ENCODE measurements at places on chromosomes 6 and 20.

DNA sequence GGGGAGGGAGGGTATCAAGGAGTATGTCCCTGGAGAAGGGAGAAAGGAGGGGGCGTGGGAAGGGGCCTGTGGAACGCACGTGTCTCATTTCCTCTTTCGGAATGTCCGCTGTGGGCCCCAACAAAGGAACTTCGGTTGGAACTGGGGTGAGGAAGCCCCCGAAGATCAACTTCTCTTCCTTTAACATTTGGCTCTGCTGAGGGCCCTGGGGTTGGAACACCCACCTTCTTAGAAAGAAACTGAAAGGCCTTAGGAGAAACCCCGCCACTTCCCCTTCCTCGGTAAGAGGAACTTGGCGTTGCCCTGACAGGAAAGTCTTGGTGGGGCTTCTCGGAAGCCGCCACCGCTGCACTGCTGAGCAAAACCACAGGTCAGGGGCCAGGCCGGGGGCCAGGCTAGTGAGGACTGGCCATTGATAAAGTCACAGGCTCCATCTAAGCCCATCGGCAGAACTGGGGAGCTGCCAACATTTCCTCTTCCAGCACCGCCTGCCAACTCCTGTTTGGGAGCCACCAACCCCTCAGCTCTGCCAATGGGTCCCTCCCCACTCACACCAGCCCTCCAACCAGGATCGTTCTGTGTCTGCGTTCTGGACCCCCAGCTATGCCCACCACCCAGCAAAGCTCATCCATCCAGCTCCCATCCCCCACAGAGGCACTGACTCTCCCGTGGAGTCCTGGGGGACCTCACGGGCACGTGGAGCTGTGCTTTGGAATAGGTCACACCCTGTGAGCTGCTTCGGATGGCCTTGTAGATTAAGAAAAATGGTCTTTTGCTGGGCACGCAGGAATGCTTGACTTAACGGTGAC lies 44.8 kb downstream of the FGD2 start:
- no peak for DNase-seq

DNA sequence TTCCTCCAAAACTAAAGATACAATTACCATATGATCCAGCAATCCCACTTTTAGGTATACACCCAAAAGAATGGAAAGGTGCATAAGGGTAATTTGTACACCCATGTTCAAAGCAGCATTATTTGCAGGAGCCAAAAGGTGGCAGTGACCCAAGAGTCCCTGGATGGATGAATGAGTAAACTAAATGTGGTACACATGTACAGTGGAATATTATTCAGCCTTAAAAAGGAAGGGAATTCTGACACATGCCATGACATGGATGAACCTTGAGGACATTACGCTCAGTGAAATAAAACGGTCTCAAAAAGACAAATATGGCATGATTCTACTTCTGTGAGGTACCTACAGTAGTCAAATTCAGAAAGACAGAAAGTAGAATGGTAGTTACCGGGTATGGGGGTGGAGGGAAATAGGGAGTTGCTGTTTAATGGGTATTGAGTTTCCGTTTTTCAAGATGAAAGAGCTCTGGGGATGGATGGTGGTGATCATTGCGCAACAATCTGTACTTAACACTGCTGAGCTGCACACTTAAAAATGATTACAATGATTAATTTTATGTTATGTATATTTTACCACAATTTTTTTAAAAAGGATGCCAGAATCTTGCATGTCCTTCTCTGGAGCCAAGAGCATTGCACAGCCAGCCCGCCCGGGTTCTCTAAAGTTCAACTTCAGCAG lies 518.9 kb upstream of the JARID2 start:
- DNase-seq: no peak

DNA sequence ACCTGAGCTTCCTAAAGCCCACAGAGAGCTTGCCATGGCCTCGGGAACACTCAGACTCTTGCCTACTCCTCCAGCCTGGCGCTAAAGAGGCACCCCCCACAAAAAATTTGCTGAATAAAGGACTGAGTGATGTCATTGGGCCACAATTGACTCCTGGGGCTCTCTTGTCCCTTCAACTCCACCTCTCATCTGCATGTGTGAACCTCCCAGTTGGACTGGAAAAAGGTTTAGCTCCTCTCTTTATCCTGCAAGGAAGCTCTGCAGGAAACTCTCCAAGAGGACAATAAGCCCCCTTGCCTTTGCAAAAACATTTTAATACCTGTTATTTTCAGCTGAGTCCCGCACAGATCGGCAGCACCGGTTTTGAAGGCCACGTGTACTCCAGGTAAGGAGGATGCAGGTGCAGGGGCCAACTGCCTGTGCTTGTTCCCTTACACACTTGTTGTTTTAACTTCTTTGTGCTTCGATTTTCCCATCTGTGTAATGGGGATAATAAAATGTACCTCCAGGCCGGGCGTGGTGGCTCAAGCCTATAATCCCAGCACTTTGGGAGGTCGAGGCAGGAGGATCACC lies 107.3 kb downstream of the TFAP2C start:
- DNase-seq: no peak

DNA sequence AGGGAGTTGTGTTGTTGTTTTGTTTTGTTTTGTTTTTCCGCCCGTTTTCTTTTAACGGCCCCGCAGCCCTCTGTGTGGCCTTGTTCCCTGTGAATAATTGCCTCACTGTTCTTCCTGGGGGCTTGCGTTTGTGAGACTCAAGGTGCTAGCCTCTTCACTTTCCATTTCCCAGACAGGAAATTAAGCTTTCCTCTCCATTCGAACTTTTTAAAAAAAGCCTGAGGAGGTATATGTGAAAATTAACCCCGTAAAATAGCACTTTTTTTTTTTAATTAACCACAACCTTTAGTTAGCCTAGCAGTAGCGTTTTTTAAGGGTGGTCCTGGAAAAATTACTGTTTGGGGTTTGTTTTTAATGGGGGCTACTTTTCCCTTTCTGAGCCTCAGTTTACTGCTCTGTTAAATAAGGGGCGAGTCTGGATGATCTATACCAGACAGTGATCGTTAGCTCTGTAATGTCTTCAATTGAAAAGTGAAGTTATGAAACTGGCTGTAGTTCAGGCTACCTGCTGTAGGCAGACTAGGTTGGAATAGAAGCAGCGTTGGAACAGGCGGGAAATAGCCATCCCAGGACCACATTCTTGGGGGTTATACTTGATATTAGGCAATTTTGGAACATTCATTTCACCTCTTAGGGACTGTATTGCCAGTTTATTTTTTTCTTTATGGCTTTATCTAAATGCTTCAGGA lies 1.7 kb downstream of the STX16 start:
- no peak for DNase-seq

DNA sequence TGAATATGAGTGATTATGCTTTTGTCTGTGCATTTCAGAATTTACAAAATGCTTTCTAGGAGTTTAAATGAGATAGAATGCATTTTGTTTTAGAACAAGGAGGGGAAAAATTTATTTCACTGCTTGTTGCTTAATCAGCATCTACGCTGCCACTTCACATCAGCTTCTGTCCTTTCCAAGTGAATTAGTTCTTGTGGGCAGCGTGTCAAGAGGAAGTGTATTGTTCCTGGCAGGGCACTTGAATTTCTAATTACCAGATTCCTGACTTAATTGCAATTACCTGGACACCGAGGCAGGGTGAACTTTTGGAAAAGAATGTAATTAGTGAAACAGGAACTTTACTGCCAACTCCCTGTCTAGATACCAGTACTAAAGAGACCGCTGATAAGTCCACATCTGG lies 263.5 kb downstream of the TMEM242 start:
- no peak for DNase-seq

DNA sequence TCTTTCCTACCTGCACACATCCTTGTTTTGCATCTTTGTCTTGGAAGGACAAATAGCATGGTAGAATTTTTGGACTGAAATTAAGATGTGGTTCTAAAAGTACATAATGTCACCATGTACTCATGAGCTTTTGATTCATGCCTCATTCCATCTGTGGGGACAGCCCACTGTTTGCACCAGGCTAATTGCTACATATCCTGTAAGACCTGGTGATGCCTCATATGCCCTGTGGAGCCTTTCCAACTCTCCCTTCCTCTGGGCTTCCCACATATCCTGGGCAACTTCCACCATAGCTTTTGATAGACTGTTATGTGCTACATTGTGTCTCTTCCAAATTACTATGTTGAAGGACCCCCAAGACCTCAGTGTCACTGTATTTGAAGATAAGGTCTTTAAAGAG lies 213.6 kb upstream of the PREP start:
- no peak for DNase-seq

- no peak for DNase-seq
Measured at GRCh38 chr6:36838896-36839748, at the start of gene CPNE5. Gene CPNE5 (minus strand): TSS chr6:36839444. CDS start chr6:36839377, 67 bp downstream.

DNA sequence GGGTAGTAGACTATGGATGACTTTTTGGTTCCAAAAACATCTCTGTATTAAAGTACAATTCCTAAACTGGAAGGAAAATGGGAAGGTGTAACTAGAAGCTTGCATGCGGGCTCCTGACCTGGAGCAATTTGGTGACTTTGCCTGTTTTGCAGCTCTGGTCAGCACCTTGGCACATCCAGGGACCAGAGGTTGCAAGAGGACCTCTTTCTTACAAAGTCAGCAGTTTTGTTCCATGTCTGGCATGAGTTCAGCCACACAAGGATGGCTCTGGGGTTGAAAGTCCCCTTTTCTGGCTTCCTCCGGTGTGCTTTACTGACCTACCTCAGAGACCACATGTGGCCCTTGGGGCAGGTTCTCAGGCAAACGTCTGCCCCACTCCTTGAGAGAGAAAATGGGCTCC lies 22.7 kb upstream of the CD93 start:
- no peak for DNase-seq

DNA sequence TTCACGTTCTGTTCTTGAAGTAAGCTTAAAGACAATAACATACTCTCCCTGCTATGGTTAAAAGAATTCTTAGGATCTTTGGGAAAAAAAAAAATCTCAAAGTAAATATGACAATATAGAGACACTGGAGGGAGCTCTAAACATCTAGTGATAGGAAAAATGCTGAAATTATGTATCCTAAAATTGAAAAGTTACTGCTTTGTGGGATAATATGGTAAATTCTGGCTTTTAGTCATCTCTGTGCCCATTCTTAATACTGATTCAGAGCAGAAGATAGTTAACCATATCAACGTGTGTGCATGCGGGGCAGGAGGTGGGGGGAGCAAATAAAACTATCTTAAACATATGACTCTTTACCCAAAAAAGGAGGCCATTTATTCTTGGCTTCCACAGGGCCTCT lies 165.4 kb downstream of the GMPR start:
- DNase-seq: no peak

- no peak for DNase-seq
Measured at GRCh38 chr20:16272780-16273360, 300.4 kb downstream of the KIF16B start.

GRCh38 chr20:60170116-60170515 lies 211.9 kb downstream of the CDH26 start:
- no peak for DNase-seq

DNA sequence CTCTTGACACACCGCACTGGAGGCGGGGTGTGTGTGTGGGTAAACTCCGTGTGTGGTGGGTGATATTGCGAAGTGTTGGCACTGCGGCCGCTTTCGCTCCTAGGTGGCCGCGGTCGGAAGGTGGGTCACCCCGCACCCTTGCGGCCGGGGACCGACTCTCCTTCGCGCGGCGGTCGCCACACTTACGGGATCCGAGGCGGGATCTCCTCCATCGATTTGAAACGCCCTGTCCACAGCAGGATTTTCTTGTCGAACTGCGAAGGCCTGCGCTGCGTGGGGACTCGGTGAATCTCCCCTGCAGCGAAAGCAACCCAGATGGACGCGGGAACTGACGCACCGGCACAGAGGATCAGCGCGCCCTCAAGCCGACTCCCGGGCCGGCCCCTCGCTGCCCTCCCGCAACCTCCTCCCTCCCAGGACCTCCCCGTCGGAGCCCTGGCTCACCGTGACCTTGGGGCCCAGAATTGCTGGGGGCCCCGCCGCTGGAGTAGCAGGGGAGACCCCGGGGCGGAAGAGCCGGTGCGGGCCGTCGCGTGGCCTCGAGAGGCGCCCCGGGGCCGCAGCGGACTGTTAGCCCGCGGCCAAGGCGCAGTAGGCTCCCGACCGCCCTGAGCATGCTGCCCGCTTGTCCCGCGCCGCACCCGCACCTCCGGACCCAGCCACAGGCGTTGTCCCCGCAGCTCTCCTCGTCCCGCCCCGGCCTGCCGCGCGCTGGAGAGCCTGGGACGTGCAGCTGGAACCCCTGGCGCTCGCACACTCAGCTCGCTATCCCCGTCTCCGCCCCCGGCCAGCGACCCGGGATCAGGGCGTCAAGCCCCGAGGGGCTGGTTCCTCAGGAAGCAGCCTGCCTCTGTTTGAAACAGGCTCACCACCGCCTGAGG lies at the start of gene FAM162B:
Gene FAM162B, minus strand, starts transcription at position 759 of the 881 bp plus-strand sequence. Its CDS starts 143 bp downstream, at position 616.
- DNase-seq: no peak

DNA sequence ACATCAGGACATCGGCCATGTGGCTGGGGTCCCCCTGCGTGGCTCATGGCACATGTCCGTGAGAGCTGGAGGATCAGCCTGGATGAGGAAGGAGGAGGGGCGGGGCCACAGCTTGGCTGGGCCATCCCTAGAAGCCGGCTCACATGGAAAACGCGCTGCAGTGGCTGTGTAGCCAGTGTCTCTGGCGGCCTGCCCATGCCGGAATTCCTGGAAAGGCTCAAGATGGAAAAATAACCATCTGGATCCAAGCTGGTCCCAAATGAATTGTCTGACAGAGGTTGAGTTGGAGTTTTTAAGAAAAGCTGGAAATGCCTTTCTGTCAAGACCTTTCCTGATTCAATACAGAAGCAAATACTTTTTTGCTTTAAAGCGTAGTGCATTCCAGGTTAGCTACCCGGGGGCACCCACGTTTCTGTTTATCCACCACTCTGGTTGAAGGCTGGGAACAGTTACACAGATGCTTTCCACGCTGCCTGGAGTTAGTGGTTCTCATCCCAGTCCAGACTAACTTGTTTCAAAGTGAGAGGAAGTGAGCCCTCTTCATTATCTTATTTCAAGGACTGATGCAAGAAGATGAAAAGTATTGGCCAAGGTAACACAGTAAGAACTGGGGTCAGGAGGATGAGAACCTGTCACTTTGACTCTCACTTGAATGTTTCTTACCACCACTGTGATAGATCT lies 99.0 kb downstream of the GMPR start:
- DNase-seq: no peak

DNA sequence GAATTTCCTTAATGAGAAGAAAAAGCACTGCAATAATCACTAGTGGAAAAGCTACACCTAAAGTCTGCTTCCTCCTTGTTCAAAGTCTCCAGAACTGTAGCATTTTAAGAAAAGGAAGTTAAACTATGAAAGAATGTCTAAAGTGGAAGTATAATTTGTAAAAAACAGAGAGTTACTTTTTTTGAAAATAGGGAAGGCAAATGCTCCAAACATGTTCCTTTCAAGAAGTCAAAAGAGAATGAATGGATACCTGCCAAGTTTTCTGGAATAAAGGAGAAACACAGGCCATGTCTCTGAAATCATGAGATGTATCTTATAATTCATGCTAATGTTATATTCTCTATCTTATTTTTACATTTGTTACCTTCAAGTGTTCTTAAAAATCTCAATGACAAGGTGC lies 60.7 kb upstream of the ADGRG6 start:
- no peak for DNase-seq

- DNase-seq: no peak
Measured at GRCh38 chr6:3306848-3307247, 48.1 kb downstream of the PSMG4 start.
